Right lung (tissue), 10 donors: ENCODE measurements at places on chromosomes 13 and 19.
A peak's percentile ranks its signal among the peaks of the same experiment; 100 is the strongest.

- DNase-seq: no peak
These were observed 13.3 kb downstream of the CD70 start for GRCh38 chr19:6577476-6578125.

GRCh38 chr13:66225072-66225471 lies 1005.1 kb downstream of the PCDH9 start:
- DNase-seq: no peak

GRCh38 chr19:5126498-5127223 lies 157.7 kb downstream of the KDM4B start:
- DNase-seq: no peak

DNA sequence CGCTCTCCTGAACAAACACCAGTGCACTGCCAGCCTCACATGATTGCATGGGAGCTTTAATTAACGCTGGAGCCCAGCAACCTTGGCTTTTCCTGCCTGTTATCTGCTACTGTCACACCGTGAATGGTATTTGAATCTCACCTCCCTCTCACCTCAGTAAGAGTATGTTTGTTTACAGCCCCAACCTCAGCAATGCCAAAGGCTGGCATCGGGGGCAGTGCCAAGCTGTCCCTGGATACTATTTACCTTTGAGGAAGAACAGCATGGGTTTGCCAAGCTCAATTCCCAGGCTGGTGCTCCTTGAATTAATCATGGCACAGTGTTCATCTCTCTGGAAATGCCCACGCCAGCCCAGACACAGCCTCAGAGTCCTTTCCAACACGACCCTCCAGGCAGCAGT lies 57.2 kb upstream of the SERPINE3 start:
- no peak for DNase-seq

DNA sequence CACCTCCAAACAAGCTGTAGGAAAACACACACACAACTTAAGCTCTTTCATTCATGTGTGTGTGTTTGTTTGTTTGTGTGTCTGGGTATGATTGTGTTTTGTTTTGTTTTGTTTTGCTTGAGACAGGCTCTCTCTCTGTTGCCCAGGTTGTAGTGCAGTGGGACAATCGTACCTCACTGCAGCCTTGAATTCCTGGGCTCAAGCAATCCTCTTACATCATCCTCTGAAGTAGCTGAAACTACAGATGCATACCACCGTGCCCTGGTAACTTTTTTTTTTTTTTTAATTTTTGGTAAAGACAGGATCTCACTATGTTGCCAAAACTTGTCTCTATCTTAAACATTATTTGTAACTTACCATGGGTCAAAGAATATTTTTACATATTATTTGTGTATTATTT lies 431.7 kb downstream of the SLITRK1 start:
- no peak for DNase-seq

GRCh38 chr13:21894091-21894490 lies 223.2 kb downstream of the FGF9 start:
- DNase-seq: no peak

GRCh38 chr13:72953391-72953965 lies 105.3 kb upstream of the KLF5 start:
- peak; percentile 36 for DNase-seq

GRCh38 chr13:83881917-83882605 lies at the start of gene SLITRK1:
SLITRK1 (minus strand) TSS chr13:83882474; CDS start chr13:83881507, 967 bp downstream.
- peak; percentile 68 for DNase-seq

DNA sequence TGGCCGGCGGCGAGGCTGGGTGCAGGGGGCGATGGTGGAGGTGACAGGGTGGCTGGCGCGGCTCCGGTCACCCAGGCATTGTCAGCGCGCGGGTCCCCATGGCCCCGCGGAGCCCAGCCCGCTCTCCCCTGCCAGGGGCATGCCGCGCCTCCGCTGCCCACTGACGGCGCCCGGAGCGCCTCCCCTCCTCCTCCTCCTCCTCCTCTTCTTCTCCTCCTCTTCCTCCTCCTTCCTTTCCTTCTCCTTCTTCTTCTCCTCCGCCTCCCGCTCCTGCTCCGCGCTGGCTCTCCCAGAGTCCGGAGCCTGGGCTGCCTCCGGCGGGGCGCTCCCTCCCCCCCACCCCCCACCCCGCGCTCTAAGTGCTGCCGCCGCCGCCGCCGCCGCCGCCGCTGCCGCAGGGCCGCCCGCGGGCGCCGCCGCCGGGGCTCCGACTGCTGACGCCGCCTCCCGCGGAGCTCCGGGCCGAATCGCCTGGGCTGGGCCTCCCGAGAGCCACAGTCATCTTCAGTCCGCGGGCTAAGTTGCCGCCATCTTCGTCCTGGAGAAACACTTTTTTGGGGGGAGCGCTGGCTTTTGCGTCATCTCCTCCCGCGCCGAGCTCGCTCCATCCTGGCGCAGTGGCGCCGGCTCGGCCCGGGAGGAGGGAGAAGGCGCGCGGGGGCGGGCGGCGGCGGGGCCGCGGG lies 348.3 kb downstream of the LIG4 start:
- peak; percentile 48 for DNase-seq

- DNase-seq: no peak
These were observed 15.3 kb downstream of the PRKCSH start for GRCh38 chr19:11450570-11451326.

DNA sequence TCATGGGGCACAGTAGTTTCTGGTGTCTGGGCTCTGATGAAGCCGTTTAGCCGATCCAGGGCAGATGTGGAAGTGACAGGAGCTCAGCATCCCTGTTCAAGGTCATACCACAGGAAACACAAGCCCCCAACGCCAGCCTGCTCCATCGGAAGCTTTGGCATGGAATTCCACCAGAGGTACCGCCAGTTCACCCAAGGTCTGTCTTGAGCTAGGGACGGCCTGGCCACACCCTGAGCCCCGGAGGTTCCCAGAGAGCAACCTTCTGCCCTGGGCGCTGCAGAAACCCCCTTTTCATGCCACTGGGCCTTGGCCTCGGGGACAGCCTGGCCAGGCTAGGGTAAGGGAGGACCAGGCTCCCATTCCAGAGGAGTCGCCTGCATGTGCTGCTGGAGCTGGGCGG lies 39.4 kb upstream of the TPM4 start:
- no peak for DNase-seq

GRCh38 chr13:99386911-99387788 lies 80.0 kb upstream of the GPR183 start:
- no peak for DNase-seq

GRCh38 chr19:48961051-48961649 lies 4.0 kb upstream of the FTL start:
- DNase-seq: no peak

DNA sequence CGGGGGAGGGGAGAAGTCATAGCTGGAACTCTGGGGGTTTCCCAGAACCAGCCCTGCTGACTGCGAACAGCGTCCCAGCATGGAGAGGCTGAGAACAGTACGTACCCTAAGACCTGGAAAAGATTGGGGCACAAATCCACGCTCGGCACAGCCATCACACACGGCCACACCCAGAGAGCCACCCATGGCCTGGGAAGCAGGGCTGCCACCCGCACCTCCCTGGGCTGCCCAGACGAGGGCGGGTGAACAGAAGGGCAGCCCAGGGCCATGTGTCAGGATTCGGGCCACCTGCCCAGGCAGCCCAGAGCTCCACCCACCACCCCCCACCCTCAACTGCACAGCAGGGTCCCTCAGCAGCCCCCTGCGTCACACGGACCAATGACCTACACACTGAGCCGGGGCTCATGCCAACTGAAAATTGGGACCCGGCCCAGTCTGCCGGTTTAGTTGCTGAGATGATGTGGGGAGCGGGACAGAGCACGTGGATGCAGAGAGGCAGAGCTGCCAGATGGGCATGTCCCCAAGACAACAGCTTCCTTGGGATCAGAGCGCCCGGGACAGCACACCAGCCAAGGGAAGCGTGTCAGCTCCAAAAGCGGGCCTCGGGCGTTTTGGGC lies 8.5 kb downstream of the UBXN6 start:
- no peak for DNase-seq

- DNase-seq: no peak
These were observed 83.1 kb downstream of the TNFSF13B start for GRCh38 chr13:108352599-108352998.

- no peak for DNase-seq
These were observed 5.8 kb downstream of the CEBPA start for GRCh38 chr19:33296488-33296971.

- DNase-seq: no peak
These were observed 3.9 kb upstream of the KBTBD6 start for GRCh38 chr13:41136396-41137031.

- DNase-seq: no peak
These were observed 1.5 kb upstream of the TRPC4 start for GRCh38 chr13:37870895-37871550.

DNA sequence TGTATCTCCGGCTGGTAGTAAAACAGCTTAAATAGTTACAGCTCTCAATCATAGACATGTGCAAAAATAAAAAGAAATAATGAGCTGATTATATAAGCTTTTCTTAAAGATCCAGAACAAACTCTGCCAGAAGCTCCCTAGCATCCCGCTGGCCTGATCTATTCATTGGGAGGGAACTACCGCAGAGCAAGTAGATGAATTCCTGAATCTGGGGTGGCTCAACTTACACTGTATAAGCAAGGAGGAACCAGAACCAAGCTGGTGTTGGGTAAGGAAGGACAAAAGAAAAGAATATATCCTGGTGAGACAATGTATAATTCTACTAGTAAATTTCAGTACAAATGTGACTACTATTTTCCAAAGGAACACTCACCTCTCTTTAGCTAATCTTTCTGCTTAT lies 1122.2 kb downstream of the OLFM4 start:
- DNase-seq: no peak
